NAMALWA (cell line): ENCODE measurements at places on chromosomes 7 and 10.

GRCh38 chr7:1106063-1106792 lies 18.3 kb downstream of the GPER1 start:
- DNase-seq: no peak

DNA sequence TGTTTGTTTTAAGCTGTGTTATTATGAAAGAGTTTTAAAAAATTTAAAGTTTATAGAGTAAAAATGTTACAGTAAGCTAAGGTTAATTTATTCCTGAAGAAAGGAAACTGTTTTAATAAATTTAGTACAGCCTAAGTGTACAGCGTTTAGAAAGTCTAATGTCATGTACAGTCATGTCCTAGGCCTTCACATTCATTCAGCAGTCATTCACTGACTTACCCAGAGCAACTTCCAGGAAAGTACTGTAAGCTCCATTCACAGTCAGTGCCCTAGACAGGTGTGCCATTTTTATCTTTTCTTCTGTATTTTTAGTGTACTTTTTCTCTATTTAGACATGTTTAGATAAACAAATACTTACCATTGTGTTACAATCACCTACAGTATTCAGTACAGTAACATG lies 126.8 kb downstream of the TPK1 start:
- no peak for DNase-seq

DNA sequence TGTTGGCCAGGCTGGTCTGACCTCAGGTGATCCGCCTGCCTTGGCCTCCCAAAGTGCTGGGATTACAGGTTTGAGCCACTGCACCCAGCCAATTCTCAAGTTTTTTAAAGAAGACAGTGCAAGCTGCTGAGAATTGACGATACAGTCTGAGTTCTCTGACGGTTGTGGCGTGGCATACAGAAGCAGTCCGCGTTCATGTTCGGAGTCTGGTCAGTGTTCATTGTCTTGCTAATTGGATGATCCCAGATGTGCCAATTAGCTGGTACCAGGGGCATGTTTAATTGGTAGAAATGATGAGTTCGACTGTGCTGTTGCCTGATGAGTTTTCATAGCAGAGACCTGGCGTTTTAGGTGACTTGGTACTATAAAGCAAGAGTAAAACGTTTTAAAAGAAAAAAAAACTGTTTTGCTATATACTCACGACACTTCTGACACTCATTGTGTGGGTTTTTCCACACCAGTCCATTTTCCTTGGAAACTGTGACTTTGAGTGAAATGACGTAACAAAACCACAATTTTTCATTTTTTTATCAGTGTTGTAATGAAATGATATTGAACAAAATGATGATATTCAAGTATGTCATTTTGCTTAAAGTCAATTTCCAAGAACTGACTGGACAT lies 32.3 kb downstream of the CAMK1D start:
- no peak for DNase-seq

DNA sequence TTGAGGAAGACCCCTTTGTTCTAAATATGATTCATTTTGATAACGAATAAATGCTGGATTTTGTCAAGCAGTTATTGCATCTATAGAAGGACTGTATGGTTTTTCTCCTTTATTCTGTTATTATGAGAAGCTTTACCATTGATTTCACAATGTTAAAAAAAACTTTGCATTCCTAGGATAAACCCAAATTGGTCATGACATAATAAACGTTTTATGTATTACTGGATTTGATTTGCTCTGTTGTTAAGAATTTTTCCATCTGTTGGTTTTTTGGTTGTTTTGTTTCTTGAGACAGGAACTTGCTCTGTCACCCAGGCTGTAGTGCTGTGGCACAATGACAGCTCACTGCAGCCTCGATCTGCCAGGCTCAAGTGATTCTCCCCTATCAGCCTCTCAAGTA lies 2.2 kb upstream of the DNA2 start:
- no peak for DNase-seq

- DNase-seq: no peak
Measured at GRCh38 chr7:127123220-127123619, 129.5 kb downstream of the GRM8 start.

DNA sequence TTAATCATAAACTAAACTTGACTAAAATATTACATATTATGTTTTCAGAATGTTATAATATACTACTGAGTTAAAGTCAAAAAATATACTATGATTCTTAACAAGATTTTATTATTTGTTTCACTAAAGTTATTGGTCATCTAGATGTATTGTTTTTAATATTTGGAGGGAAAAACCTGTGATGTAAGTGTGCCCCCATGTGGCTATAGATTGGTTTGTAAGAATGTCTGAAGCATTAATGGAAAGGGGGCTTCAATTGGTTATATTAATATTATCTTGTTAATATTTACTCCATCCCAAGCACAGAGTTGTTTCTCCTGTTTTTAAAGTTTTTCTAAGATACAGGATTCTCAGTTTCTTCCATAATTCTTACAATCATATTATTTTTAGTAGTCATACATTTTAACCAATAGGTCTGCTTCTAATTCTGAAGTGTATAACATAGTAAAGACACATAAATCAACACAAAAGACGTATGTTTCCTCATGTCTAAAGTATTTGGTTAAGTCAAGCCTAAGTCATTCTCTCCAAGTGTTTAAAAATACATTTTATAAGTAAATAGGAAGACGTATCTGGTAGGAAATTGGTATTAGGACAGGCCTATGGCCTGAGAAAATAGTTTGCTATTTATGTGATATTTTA lies 58.0 kb downstream of the GNAT3 start:
- peak; percentile 53 for DNase-seq

GRCh38 chr7:7417851-7418250 lies 117.8 kb downstream of the COL28A1 start:
- no peak for DNase-seq

DNA sequence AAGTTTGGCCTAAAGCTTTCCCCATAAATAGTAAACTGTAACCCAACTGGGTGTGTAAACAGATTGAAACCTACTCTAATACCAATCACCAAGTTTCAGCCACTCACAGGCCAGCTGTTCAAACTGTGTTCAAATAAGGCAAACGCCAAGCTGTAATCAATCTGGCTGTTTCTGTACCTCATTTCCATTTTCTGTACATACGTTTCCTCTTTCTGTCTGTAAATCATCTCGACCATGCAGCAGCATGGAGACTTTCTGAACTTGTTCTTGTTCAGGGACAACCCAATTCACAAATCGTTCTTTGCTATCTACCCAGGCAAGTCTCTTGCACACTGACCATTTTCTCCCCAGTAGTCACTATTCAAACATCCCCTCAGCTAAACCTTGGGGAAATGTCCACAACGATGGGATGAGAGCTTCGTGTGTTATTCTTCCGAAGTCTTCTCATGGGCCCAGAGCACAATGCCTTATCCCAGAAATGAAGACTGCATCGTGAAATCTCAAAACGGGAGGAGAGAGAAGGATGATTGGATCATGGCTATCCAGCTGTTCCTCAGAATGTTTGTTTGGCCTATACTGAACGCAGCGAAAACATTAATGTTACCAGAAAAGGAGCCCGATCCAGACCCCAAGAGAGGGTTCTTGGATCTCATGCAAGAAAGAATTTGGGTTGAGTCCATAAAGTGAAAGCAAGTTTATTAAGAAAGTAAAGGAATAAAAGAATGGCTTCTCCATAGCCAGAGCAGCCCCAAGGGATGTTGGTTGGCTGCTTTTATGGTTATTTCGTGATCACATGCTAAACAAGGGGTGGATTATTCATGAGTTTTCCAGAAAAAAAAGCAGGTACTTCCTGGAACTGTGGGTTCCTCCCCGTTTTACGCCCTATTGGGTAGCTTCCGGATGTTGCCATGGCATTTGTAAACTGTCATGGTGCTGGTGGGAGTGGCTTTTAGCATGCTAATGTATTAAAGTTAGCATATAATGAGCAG lies 86.2 kb downstream of the SLC16A9 start:
- DNase-seq: no peak

- no peak for DNase-seq
Measured at GRCh38 chr7:117005449-117005848, 52.1 kb downstream of the ST7 start.

- DNase-seq: no peak
Measured at GRCh38 chr10:124315591-124316270, 103.0 kb downstream of the OAT start.

- DNase-seq: no peak
Measured at GRCh38 chr7:131100357-131101054, 227.2 kb upstream of the MKLN1 start.

DNA sequence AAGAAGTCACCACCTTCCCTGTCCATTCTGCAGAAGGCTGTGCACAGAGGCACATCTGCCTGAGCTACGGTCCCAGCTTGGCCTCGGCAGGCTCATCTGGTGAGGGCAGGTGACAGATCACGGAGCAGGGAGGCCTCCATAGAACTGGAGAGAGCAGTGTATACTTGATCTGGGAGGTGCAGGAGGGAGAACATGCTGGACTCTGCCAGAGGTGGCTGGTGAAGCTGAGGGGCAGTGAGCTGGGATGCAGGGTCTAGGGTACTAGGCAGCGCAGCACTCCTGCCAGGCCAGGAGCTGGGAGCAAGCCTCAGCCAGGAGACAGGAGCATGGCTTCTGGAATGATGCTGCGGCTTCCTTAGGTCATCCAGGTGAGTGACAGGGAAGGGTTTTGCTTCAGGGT lies 553.0 kb downstream of the TCERG1L start:
- no peak for DNase-seq

DNA sequence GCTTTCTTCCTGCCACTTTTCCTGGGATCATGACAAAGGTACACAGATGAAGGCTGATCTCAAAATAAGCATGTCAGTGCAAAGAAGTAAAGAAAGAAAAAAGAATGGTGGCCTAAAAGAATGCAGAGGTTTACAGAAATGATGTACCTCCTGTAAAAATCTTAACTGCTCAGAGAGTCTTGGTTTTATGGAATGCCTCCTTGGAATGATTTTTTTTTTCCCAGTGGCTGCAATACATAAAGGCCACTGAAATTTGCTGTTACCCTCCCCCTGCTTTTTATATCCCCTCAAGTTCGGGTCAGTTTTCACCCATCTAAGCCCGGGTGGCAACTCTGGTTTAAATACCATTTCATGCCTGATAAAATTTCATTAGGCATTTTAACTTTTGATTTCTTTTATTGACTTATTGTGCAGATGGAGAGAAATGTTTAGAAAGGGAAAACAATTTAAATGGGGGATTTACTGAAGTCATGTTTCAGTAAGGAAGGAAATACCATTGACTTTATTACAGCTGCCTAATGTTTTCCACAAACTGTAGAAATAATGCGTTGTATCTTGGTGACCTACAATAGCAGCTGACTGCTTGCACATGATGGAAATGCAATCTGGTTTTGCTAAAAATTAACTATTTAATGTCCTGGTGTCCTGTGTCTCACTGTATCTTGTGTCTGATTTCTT lies 102.5 kb downstream of the SAMD9 start:
- no peak for DNase-seq

DNA sequence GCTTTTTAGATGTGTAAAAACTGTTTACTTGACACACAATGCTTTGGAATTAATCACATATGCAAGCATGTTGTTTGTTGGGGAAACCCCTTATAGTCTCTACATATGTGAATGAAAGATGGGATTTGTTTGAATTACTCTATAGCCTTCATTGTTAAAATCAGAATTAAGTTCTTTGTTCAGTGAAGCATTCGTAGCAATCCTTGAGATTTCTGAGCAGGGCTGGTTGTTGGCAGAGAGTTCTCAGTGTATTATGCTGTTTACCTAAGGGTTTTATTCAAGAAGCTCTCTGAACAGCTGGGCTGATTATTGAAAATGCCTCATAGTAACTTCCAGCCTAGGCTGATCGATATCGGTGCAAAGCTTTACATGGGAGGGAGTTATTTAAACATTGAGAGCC lies 190.9 kb downstream of the VTI1A start:
- DNase-seq: no peak

GRCh38 chr7:197413-198335 lies 5.3 kb downstream of the FAM20C start:
- DNase-seq: no peak

- peak; percentile 80 for DNase-seq
Measured at GRCh38 chr7:136405931-136406777, 429.0 kb upstream of the MTPN start.

- peak; percentile 78 for DNase-seq
Measured at GRCh38 chr7:2680792-2681490, 7.1 kb upstream of the AMZ1 start.

- no peak for DNase-seq
Measured at GRCh38 chr10:84356928-84357327, 28.5 kb downstream of the CCSER2 start.

DNA sequence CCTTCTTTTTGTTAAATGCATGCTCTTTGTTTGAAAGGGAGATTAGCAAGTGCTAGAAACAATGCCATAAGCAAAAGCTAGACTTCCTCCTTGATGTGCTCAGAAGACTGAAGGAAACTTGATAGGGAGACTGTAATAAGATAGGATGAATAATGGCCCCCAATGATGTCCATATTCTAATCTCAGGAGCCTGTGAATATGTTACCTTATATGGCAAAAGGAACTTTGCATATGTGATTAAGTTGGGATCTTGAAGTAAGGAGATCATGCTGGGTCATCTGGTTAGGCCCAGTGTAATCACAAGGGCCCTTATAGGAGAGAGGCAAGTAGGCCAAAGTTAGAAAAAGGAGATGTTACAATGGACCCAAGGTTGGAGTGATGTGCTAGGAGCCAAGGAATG lies 13.6 kb upstream of the LIPM start:
- DNase-seq: no peak

- DNase-seq: no peak
Measured at GRCh38 chr7:127151379-127151778, 101.4 kb downstream of the GRM8 start.

DNA sequence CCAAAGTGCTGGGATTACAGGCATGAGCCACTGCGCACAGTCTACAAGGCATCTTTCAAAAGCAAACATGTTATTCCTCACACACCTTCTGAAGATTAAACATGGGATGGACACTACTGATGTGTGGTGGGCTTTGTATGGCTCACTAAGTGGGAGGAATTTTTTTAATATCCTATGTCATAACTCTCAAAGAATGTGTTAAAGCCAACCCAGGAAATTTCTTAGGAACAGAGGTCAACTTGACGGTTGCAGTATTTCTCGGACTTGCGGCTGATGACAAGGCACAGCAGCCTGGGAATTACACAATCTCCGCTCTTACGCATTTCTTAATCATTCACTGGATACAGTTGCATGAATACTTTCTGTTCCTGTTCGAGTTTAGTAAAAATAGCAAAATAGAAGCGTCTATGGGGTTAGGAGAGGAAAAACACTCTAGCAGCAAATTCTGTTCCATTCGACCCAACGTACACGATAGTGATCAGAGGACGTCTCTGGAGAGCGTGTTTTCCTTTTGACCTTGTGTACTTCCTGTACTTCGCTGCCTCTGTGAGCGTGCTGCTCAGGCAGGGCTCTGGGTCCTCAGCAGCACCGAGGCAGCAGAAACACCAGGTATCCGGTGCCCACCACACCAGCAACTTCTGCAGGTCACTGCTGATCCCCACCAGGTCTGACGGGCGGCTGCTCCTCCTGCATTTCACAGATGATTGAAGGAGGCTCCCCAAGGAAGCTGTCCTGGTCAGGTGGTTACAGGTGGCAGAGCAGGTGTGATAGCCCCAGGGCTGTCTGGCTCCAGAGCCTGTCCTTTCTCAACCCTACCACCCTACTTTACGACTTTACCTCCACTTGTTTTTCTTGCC lies 26.4 kb upstream of the SRGN start:
- no peak for DNase-seq

- DNase-seq: no peak
Measured at GRCh38 chr10:126463286-126463685, 75.0 kb upstream of the ADAM12 start.
